ENCODE measurements at places on chromosomes 16 and 17.

GRCh38 chr17:62581764-62582163 lies 45.7 kb upstream of the MRC2 start:
- DNase-seq = no peak

DNA sequence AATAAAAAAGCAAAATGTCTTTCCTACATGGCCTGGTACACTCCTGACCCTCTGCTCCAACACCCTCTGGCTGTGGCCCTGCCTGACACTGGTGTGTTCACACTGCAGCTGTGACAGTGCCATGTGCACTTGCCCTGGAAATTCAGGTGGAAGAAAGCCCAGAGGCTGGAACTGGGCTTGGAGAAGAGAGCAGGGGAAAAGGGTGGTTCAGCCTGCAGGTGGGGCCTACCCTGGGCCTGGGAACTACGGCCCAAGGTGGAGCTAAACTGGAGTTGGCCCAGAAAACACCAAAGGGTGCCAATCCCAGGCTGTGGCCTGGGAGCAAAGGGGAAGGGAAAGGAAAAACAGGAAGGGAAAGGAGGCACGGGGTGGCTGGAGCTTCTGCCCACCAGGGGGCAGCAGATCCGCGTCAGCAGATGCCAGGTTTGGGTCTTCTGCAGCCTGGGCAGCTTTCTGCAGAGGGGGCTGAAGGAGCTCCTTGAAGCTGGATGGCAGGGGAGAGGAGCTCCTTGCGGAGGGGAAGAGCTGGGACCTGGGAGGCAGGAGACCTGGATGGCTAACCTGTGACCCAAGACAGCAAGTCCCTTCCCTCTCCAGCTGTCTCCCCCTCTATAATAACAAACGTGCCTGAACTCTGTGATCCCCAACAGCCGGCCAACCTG lies 15.4 kb upstream of the CTCF start:
- peak; percentile 76 for DNase-seq

DNA sequence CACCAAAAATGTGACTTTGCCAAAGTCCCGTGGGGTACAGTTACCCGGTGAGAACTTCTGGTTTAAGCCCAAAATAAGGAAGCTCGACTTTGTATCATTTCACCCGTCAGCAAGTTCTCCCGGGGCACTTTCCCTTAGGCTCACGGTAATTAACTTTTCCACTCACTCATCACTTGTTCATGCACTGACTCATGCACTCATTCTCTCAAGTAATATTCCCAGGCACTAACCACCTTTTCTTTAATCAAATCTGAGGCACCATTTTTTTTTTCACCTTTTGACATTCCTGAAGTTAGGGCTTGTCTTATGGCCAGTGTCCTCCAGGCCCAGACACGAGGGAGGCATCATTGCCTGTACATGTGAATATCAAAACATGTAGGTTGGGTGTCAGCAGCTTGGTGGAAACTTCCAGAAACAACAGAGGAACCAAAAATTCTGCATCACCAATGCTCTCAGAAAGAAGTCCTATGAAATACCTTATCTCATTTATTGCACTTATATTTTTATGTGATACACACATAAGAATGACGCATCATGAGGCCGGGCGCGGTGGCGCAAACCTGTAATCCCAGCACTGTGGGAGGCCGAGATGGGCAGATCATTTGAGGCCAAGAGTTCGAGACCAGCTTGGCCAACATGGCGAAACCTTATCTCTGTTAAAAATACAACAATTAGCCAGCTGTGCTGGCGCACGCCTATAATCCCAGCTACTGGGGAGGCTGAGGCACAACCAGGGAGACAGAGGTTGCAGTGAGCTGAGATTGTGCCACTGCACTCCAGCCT lies 36.1 kb upstream of the ATP2C2 start:
- DNase-seq = no peak

- no peak for DNase-seq
Measured at GRCh38 chr17:4958102-4958501, 7.2 kb downstream of the ENO3 start.

GRCh38 chr17:37399265-37399803 lies 7.3 kb downstream of the ACACA start:
- DNase-seq = no peak

DNA sequence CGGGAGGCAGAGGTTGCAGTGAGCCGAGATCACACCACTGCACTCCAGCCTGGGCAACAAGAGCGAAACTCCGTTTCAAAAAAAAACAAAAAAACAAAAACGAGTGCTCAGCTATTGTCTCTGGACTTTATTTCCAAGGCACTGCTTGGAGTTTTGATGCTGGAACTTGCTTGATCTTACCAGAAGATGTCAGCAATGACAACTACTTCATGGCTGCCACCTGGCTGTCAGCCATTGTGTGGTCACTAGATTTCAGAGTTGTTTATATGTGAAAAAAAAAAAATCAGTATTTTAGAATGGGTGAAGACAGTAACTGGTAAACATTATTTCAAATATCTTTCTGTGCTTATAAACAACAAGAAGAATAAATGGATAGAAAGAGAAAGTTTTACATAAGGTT lies 26.3 kb upstream of the OR4D1 start:
- peak; percentile 57 for DNase-seq

- DNase-seq = no peak
Measured at GRCh38 chr17:3792481-3792880, 8.5 kb downstream of the ITGAE start.

DNA sequence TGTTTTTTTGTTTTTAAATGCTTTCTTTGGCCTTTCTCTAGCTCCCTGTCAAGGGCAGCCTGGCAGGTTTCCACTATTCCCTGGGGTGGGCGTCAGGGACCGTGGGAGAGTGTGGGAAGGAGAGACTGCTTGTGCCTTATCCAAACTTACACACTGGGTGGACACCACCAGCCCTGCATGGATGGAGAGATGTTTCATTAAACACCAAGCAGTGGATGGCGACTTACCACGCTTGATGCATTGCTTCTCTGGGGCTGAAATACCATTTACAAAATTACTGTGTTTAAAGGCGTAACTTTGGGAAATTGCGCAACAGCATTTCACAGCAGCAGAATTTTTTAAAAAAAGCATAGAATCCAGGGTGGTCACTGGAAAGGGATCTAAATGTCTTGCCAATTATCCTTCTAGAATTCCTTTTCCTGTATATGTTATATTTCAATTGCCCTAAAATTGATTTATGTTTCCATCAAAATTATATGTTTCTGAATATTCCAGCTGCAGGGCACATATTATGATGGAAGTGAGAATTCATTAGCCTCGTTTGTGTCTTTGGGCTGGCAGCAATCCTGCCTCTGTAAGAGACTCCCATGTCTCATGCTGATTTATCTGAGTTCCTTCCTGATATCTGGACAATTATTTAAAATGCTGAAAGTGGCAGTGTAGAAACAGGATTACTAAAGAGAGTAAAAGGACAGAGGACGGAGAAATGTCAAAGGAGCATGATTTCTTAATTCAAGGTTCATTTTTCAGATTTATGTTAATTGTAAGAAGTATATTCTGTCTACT lies 247.3 kb downstream of the GRIN2A start:
- no peak for DNase-seq

DNA sequence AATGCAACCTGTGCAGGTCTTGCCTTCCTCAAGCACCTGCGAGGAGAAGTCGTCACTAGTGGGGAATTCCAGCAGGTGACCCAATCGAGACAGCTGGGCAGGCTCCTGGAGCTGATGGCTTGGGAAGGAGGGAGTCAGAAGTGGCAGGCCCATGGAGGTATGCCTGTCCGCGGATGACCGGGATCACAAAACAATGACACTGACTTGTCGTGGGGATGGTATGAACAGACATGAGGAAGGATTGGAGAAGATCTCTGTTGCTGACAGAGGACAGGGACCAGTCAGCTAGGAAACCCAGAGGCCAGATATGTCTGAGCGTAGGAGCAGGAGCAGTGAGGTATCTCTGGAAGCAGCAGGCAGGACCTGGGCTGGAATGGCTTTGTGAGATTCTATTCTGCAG lies 233.3 kb downstream of the SOX9 start:
- DNase-seq = no peak

- DNase-seq = no peak
Measured at GRCh38 chr16:73817526-73818324, 478.9 kb upstream of the PSMD7 start.

DNA sequence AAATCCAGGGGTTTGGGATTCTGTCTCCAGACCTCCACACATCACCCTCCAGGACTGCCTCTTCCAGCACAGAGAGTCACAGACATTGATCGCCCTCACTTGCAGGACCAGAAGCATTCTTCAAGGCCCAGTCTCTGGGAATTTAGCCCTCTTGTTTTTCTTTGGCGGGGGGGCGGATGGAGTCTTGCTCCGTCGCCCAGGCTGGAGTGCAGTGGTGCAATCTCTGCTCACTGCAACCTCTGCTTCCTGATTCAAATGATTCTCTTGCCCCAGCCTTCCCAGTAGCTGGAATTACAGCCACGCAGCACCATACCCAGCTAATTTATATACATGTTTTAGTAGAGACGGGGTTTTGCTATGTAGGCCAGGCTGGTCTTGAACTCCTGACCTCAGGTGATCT lies 8.5 kb upstream of the ITGAL start:
- DNase-seq = no peak
